CD8-positive, alpha-beta memory T cell (primary cell): ENCODE measurements at places on chromosomes 5 and 9. TPM values are rescaled to one million over a fixed set of nuclear protein-coding genes. Genes with fewer than 3 reads are reported as not detected.

NDUFA8 gene
- polyA plus RNA-seq: 74.4 TPM

TSC1 gene
- polyA plus RNA-seq: 12.6 TPM

ZNF300 gene
- 1.2 TPM for polyA plus RNA-seq

SEMA5A gene
- polyA plus RNA-seq: not detected

PCDHA12 gene
- not detected for polyA plus RNA-seq

ECSCR gene
- polyA plus RNA-seq: not detected

ANKRD31 gene
- polyA plus RNA-seq: 0.33 TPM

DNAI1 gene
- not detected for polyA plus RNA-seq

CARTPT gene
- polyA plus RNA-seq: not detected

C5orf15 gene
- polyA plus RNA-seq: 25.4 TPM

C5orf58 gene
- 0.99 TPM for polyA plus RNA-seq

NIM1K gene
- 0.20 TPM for polyA plus RNA-seq

DMRT2 gene
- polyA plus RNA-seq: 0.23 TPM

FAM169A gene
- polyA plus RNA-seq: 9.2 TPM

SMIM23 gene
- polyA plus RNA-seq: not detected

PTGES gene
- polyA plus RNA-seq: not detected

CCDC180 gene
- polyA plus RNA-seq: 0.38 TPM

GADD45G gene
- polyA plus RNA-seq: 0.62 TPM

HRCT1 gene
- not detected for polyA plus RNA-seq

PLCXD3 gene
- not detected for polyA plus RNA-seq

LCNL1 gene
- polyA plus RNA-seq: 0.16 TPM

IGFBPL1 gene
- polyA plus RNA-seq: not detected

HTR4 gene
- polyA plus RNA-seq: not detected

SPATA31A3 gene
- polyA plus RNA-seq: not detected

TBCA gene
- 193 TPM for polyA plus RNA-seq

ISL1 gene
- polyA plus RNA-seq: not detected

SPEF2 gene
- 5.5 TPM for polyA plus RNA-seq

YTHDC2 gene
- 12.6 TPM for polyA plus RNA-seq
